Activated naive CD4-positive, alpha-beta T cell treated with anti-CD3 and anti-CD28 coated beads, Interleukin-2, amount 50 U/mL, for 72 hours (primary cell): ENCODE measurements at places on chromosomes 4 and X. TPM values are rescaled to one million over a fixed set of nuclear protein-coding genes. Genes with fewer than 3 reads are reported as not detected.

- DNase-seq: no peak
These were observed 239.4 kb downstream of the LDB2 start for GRCh38 chr4:16659079-16659478.

- no peak for DNase-seq
These were observed 329.8 kb downstream of the NR3C2 start for GRCh38 chr4:148112231-148112982.

- no peak for DNase-seq
These were observed 60.5 kb upstream of the PGRMC2 start for GRCh38 chr4:128347930-128348660.

The DCLK2 gene
- total RNA-seq: not detected

- DNase-seq: no peak
These were observed 82.0 kb upstream of the CLDN34 start for GRCh38 chrX:9885150-9885549.

The ARHGAP24 gene
- total RNA-seq: not detected

The CLNK gene
- total RNA-seq: 0.39 TPM

The FDCSP gene
- not detected for total RNA-seq

DNA sequence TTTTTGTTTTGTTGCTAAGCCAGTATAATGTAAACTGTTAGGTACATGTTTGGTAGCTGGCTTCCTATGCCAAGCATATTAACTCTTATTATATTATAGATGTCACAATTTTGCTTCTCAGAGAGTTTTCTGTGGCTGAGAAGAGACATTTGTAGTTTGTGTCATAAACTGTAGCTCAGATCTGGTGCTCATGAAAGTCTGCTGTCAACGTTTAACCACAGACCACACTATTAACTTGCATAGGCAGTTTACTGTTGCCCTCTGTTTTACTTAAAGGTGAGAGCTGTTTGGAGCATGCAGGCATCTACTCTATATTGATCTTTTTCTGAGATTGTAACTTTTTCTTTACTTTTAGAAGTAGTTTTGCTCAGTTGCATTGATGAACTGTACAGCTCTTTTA is 166.8 kb downstream of the TLL1 start:
- DNase-seq: no peak
